ENCODE measurements at places on chromosomes 2 and 18.

GRCh38 chr2:111701266-111701665, 182.7 kb downstream of the ANAPC1 start:
- DNase-seq = no peak

- no peak for DNase-seq
Measured at GRCh38 chr2:241381872-241382271, 25.8 kb downstream of the FARP2 start.

DNA sequence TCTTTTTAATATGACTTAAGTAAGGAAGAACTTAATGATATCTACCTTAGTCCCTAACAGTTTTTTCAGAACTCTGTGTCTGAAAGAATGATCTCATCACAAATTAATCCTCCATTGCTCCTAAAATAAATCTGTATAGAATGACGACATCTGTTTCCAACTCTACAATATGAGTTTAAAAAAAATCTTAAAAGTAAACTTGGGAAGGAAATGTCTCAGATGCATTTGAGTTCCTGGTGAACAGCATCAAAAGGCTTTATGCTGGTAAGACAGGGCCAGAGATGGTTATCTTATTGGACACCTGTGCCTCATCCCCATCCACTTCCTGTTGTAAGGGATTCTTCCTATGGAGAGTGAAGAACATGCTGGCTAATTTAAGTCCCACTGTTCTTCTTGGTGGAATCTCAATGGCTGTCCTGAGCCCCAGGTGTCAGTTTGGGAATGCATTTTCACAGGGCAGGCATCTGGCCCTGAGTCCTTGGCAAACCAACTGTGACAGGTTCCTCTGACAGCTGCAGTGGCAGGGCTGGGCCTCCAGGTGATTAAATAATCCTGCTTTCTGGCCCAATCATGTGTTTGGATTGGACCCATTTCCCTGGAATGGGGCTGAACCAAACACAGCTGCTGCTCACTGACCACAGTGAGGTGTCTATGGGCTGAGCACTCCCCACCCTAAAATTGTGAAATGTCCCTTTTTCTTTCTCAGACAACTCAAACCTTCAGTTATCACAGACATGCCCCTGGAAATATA, 12.9 kb upstream of the NCKAP5 start:
- DNase-seq = no peak

- no peak for DNase-seq
Measured at GRCh38 chr2:18151237-18151636, 272.8 kb downstream of the KCNS3 start.

- DNase-seq = no peak
Measured at GRCh38 chr2:11342551-11343367, 1.7 kb downstream of the ROCK2 start.

Measured in stimulated activated CD4-positive, alpha-beta T cell treated with anti-CD3 and anti-CD28 coated beads, Interleukin-1b, Interleukin-23, amount 100 ng/mL, for 24 hours (primary cell).